Lung microvascular endothelial cell (primary cell): ENCODE measurements at places on chromosomes 1 and 21. TPM values are rescaled to one million over a fixed set of nuclear protein-coding genes. Genes with fewer than 3 reads are reported as not detected.

DNA sequence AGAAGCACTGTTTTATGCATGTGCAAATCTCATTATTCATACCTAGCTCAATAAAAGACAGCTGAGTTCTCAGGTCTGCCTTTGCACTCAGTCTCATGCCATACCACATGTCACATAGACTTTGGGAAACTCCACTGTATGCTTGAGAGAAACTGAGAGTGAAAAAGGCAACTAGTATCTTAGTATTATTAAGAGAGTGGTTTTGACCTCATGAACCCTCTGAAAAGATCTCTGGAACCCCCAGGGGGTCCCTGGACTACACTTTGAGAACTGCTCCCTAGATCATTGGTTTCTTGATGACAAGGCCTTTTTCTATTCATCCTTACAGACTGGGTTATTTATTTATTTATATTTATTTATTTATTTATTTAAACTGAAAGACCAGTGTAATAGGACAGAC lies 3.7 kb upstream of the RHEX start:
- no peak for DNase-seq

Gene IGSF21
- total RNA-seq, result not detected in 2 replicates

- DNase-seq, result no peak
Observed at GRCh38 chr1:36450919-36451305, 661 bp upstream of the OSCP1 start.

DNA sequence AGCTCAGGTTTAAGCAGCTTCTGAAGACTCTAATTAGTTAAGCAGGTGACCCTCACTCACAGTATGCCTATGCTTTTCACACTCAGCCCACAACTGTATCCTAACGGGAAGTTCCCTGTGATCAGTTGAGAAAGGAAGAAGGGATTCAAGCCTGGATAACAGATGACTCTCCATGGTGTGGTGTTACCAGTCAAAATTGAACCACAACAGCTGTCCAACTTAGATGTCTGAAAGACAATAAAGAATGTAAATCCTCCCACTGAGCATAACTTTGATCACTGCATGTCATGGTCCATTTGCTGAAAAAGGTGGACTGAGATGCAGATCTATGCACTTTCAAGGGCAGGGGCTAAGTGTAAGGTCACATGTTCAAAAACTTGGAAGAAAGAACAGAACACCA lies 32.3 kb upstream of the DIPK1A start:
- no peak for DNase-seq

DNA sequence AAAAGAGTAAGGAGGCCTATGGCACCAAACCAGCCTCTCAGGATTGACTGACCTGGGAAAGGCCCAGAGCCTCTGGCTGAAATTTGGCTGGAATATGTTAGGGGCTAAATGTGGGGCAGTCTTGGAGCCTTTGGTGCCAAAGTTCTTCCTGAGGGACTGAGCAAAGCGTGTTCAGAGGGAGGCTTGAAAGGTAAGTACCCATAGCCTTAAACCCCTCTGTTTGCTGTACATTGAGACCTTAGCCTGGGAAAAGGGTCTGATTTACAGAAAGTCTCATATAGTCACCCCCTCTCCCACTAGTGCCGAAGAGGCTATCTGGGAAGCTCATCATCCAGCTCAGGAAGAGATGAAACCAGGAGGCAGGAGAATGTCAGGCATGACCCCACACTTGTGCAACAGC lies at the start of gene LCE4A:
LCE4A (plus strand) TSS at position 301 of the 400 bp plus-strand sequence. CDS start 916 bp downstream, outside the sequence.
- DNase-seq, result no peak

DNA sequence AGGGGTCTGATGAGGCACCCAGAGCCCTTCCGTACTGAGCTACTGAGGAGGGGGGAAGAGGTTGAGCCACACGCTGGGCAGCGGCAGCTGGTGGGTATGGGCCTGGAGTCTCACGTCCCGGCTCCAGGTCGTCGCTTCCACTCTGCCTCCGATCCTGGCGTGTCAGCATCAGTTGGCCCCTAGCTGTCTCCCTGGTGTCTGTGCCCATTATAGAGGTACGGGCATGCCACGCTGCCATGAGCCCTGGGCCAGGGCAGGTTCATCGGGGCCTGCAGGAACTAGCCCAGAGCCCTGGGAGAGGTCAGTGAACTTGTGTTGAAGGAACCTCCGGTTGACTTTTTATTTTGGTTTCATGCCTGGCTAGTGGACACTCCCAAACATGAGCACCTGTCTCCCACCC lies 18.2 kb downstream of the COQ8A start:
- no peak for DNase-seq

GRCh38 chr1:166975361-166976129 lies at the start of gene ILDR2:
ILDR2 (minus strand) TSS chr1:166975540; CDS start chr1:166975268, 272 bp downstream.
- peak; percentile 25 for DNase-seq

GRCh38 chr21:34372321-34372720 lies 3.0 kb upstream of the SMIM11 start:
- DNase-seq, result no peak

DNA sequence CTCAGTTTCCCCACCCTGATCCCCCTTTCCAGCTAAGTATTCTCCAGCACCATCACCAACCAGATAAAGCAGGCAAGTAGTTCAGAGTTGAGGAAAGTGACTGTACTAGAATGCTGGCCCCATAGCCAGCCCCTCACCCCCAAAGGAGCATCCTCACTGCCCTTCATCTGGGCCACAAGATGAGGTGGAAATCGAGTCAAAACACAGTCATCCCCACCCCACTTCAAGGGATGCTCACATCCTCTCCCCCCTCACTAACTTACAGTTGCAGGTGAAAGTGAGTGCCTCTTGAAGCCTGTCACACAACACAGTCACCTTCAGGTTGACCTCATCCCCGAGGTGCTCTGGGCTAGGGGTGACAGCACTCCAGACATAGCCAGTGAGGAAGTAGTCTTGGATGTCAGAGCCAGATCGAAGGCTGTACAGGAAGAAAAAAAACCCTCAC lies 30.4 kb downstream of the PIK3C2B start:
- no peak for DNase-seq

DNA sequence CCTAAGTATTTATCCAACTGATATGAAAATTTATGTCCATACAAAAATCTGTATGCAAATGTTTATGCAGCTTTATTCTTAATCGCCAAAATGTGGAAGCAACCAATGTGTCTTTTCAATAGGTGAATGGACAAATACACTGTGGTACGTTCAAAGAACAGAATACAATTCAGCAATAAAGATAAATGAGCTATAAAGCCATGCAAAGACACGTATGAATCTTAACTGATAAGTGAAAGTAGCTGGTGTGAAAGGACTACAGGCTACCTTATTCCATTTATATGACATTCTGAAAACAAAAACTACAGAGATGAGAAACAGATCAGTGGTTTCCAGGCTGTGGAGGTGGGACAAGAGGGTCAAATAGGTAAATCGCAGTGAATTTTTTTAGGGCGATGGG lies 419.6 kb upstream of the B3GALT2 start:
- no peak for DNase-seq

DNA sequence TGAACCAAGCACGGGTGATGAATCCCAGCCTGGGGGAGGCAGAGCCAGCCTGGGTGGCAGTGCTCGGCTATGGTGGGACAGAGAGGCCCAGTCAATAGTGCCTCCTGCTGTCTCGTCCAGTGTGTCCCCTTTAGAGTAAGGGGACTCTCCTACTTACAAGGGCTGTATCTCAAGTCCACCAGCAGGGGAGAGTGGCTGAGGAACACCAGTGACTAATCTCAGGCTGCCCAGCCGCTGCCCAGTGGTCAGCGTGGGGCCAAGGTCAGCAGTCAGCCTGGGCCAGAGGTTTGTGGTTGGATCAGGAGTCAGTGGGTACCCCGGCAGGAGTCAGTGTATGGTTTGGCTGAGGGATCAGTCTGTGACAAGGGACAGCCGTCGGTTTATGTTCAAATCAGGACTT lies 109.2 kb upstream of the RUNX3 start:
- no peak for DNase-seq

Gene LCA5L
- 0.22 and 0.40 TPM in 2 replicates for total RNA-seq

Gene CDC7
- 1.2 and 2.8 TPM in 2 replicates for total RNA-seq

Gene CRABP2
- not detected in 2 replicates for total RNA-seq

Gene DRAM2
- 35.5 and 40.5 TPM in 2 replicates for total RNA-seq

Gene ALX3
- not detected in 2 replicates for total RNA-seq

- DNase-seq, result no peak
Observed at GRCh38 chr1:200150721-200151120, 123.2 kb downstream of the NR5A2 start.

DNA sequence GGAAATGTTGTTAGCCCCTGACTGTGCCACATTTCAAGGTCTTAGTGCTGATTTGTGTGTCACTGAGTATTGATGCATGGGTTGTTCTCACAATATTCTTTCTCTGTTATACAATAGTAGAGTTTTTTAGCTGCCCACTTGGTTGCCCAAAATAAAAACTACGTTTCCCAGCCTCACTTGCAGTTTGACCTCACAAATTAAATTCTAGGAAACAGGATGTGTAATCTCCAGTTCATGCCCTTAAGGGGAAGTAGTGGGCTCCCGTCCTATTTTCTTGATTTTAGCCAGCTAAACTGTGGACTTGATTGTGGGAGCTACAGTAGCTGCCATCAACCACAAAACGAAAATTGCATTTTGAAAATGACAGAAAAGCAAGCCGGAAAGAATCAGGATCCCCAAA lies 27.3 kb upstream of the LAMC1 start:
- no peak for DNase-seq

DNA sequence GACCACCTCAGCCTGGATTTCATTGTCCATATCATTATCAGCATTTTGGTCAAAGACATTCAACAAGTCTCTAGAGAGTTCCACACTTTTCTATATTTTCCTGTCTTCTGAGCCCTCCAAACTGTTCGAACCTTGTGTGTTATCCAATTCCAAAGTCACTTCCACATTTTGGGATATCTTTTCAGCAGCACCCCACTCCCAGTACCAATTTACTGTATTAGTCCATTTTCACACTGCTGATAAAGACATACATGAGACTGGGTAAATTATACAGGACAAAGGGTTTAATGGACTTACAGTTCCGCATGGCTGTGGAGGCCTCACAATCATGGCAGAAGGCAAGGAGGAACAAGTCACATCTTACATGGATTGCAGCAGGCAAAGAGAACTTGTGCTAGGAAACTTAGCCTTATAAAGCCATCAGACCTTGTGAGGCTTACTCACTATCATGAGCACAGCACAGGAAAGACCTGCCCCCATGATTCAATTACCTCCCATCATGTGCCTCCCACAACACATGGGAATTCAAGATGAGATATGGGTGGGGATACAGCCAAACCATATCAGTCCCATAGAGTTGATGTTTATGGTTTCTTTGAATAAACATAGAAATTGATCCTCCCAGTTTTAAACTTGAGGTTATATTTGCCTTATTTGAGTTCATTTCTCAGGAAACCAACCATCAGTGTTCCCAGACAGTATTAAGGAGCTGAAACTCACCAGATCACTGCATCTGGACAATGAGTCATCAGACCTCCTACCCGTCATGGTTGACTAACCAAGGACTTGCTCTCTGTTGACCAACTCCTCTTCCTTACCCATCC lies 322.7 kb upstream of the DUSP10 start:
- no peak for DNase-seq

GRCh38 chr1:53132176-53132575 lies 10.3 kb downstream of the SLC1A7 start:
- DNase-seq, result no peak

GRCh38 chr1:94036730-94037129 lies 84.2 kb downstream of the ABCA4 start:
- DNase-seq, result no peak

Gene FBLIM1
- total RNA-seq, result 110 and 128 TPM in 2 replicates

Gene KRTAP19-1
- not detected in 2 replicates for total RNA-seq

- peak; percentile 14 for DNase-seq
Observed at GRCh38 chr1:184289825-184290550, 96.8 kb upstream of the C1orf21 start.

DNA sequence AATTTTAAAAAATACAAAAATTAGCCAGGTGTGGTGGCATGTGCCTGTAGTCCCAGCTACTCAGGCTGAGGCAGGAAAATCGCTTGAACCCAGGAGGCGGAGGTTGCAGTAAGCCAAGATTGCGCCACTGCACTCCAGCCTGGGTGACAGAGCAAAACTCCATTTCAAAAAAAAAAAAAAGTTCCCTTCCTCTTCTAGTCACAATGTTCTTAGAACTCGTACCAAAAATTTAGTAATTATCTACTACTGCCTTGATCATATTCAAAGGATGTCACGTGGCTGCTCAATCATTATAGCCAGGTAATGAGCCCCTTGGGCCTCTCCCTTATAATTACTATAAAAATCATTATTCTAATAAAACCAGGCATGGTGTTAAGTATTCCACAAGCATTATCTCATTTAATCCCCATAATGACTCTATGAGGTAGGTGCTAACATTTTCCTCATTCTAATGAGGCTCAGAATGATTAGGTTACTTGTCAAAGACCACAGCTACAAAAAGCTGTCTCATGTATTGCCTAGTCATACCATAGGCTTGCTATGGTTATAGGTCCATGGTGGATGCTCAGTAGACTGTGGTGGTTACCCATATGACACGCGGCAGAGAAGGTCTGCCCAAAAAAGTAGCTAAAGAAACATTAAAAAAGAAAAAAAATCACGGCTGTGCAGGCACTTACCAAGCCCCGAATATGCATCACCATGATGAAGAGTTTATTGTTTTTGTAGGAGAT lies 15.5 kb upstream of the PPP1R15B start:
- no peak for DNase-seq

Gene SYCP1
- total RNA-seq, result not detected in 2 replicates

Gene MCOLN2
- not detected in 2 replicates for total RNA-seq

DNA sequence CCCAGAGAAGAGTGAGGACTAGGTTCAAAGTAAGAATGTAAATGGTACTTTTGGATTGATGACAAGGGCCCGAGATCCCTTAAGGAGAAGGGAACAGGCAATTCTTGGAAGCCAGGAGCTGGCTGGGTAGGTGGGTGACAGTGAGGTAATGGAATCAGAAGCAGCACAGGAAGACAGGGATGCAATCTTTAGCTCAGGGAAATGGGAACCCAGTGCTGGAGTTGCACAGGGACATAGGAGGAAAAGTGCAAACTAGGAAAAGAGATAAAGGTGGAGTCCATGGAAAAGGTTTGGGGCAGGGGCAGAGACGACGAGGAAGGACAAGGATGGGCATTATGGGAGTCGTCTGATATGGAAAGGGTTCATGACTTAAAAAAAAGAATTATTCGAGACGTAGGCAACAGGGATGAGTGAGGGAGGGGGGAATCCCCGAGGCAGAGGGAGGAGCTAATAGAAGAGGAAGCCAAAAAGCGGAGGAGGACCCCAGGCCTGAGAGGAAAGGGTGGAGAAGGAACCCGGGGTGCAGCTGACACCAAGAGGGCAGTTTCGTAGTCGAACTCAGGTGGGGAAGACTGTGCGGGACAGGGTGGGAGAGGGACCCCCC lies 495 bp downstream of the PI4KB start:
- DNase-seq, result peak; percentile 58

DNA sequence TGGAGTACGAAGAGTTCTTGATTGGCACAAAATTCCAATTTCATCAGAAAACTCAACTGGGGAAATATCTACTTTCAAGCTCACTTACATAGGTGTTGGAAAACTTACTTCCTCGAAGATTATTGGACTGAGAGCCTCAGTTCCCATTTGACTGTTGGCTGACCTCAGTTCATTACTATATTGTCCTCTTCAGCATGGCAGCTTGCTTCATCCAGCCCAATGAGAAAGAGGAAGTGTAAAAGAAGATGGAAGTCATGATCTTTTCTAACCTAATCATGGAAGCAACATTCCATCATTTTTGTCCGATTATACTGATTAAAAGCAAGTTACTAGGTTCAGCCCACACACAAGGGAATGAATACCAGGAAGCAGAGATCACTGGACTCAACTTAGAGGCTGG lies 49.4 kb downstream of the HSD3B1 start:
- DNase-seq, result no peak

GRCh38 chr1:53615101-53615500 lies 123.9 kb downstream of the GLIS1 start:
- DNase-seq, result no peak

Gene FMO4
- total RNA-seq, result 0.79 and 1.1 TPM in 2 replicates

Gene COPA
- 206 and 209 TPM in 2 replicates for total RNA-seq

GRCh38 chr1:70874818-70875217 lies 172.8 kb downstream of the PTGER3 start:
- DNase-seq, result no peak

GRCh38 chr21:35284199-35284598 lies 235.1 kb upstream of the RUNX1 start:
- DNase-seq, result no peak
